Ascending aorta (tissue), 2 donors: ENCODE measurements at places on chromosomes 13 and 19. TPM values are rescaled to one million over a fixed set of nuclear protein-coding genes. Genes with fewer than 3 reads are reported as not detected.

DNA sequence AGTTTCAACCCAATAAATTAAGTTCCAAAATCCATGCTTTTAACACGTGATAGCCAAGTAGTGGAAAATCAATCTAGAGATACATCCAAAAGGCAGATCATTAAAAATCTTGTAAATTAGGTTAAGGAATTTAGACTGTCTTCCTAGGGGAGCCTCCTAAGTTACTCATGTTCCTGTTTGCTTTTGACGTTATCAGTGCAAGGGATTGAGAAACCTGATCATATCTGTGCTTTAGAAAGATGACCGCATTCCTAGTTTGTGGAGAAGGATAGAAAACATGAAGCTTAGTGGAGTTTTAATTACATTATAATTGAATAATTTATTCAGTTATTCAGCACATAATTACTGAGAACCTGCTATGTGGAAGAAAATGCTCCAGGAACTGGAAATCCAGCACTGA is 251.0 kb upstream of the ARGLU1 start:
- H3K27me3 ChIP-seq: no peaks in the 10 kb centered on the region
- H3K36me3 ChIP-seq: no peaks in the 10 kb centered on the region
- no peaks in the 10 kb centered on the region for H3K4me1 ChIP-seq
- no peak overlapping the region for H3K27ac ChIP-seq
- H3K4me3 ChIP-seq: no peak overlapping the region

GRCh38 chr19:55465460-55466240 is 1.1 kb upstream of the C19orf85 start:
- H3K4me1 ChIP-seq: peaks cover 7% of the 10 kb centered on the region
- no peaks in the 10 kb centered on the region for H3K27me3 ChIP-seq
- H3K36me3 ChIP-seq: no peaks in the 10 kb centered on the region
- no peak overlapping the region for H3K27ac ChIP-seq
- no peak overlapping the region for H3K4me3 ChIP-seq

- no peaks in the 10 kb centered on the region for H3K27me3 ChIP-seq
- H3K36me3 ChIP-seq: no peaks in the 10 kb centered on the region
- DNase-seq: no peak
- H3K4me1 ChIP-seq: no peaks in the 10 kb centered on the region
- no peak overlapping the region for H3K27ac ChIP-seq
These were observed 435.6 kb downstream of the PCDH9 start for GRCh38 chr13:66794340-66795031.

DNA sequence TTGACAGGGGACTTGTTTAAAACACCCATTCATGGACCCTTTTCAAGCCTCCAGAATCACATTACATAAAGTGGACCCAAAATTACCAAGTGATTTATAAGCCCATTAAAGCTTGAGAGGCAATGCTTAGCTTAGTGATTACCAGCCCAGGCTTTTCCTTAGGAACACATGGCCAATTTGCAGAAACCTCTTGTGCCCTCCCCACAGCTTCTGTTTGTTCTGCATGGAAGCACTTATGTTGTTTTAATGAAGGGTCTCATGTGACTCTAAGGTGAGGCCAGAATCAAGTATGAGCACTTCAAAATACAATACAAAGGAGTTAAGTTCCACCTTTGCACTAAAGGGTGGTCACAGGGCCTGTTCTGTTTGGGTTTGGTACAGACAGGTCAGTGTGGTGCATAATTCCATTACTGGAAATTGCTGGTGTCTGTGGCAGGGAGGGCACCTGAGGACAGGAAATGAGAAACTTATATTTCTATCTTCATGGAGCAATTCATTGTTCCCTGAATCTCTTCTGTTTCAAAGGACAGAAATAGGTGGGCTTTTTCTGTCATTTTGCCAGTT is 15.3 kb downstream of the ZNF486 start:
- no peaks in the 10 kb centered on the region for H3K4me1 ChIP-seq
- no peaks in the 10 kb centered on the region for H3K36me3 ChIP-seq
- no peak overlapping the region for H3K27ac ChIP-seq
- no peaks in the 10 kb centered on the region for H3K27me3 ChIP-seq

DNA sequence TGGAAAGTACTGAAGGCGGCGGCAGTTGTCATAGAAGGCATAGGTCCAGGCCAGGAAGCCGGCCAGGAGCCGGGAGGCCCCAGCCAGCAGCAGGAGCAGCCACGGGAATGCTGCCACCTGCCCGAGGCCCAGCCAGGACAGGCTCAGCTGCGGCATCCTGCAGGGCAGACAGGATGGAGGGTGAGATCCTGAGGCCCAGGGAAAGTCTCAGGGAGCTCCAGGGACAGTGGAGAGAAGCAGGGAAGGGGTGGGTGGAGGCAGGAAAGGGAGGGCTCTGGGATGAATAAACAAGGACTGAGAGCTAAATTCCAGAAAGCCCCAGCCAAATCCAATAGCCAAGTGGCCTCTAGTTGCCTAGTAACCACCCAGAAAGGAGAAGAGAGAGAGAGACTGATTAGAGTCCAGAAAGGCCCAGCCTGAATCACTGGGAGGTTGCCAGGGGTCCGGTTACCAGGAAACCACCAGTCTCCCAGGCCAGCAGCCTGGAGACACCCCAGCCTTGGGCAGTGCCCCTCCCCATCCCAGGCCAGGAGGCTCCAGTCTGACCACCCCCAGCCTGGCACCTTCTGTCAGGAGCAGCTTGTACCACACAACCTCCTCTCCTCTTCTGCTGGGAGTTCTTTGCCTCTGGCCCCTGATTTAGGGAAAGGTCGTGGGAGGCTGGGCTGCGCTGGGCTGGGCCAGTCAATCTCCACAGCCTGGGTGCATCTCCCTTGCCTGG is 7.5 kb upstream of the OR10H5 start:
- H3K27ac ChIP-seq: peak overlapping the region; percentile 84
- H3K4me1 ChIP-seq: peaks cover 5% of the 10 kb centered on the region
- DNase-seq: no peak
- no peaks in the 10 kb centered on the region for H3K36me3 ChIP-seq
- no peak overlapping the region for H3K4me3 ChIP-seq
- H3K27me3 ChIP-seq: no peaks in the 10 kb centered on the region

- peaks cover 4% of the 10 kb centered on the region for H3K4me1 ChIP-seq
- no peaks in the 10 kb centered on the region for H3K27me3 ChIP-seq
- H3K36me3 ChIP-seq: no peaks in the 10 kb centered on the region
- no peak for DNase-seq
- H3K27ac ChIP-seq: no peak overlapping the region
These were observed 2.4 kb downstream of the DZIP1 start for GRCh38 chr13:95642028-95642621.

- H3K4me3 ChIP-seq: no peak overlapping the region
- H3K4me1 ChIP-seq: no peaks in the 10 kb centered on the region
- H3K36me3 ChIP-seq: no peaks in the 10 kb centered on the region
- H3K27me3 ChIP-seq: no peaks in the 10 kb centered on the region
- no peak for DNase-seq
These were observed 224.4 kb downstream of the TM9SF2 start for GRCh38 chr13:99725644-99726043.

- H3K4me3 ChIP-seq: no peak overlapping the region
- no peak overlapping the region for H3K27ac ChIP-seq
- no peaks in the 10 kb centered on the region for H3K27me3 ChIP-seq
- DNase-seq: no peak
- H3K4me1 ChIP-seq: no peaks in the 10 kb centered on the region
These were observed 6.0 kb downstream of the SMARCA4 start for GRCh38 chr19:10966809-10967208.

The FAAP24 gene
- total RNA-seq: not detected

- no peak overlapping the region for H3K27ac ChIP-seq
- H3K4me3 ChIP-seq: no peak overlapping the region
- H3K27me3 ChIP-seq: no peaks in the 10 kb centered on the region
These were observed 38.4 kb downstream of the PCDH8 start for GRCh38 chr13:52810011-52810410.

- peak; percentile 31 for DNase-seq
- peaks cover 19% of the 10 kb centered on the region for H3K27me3 ChIP-seq
- H3K4me1 ChIP-seq: no peaks in the 10 kb centered on the region
- H3K4me3 ChIP-seq: no peak overlapping the region
These were observed 5.0 kb upstream of the CDX2 start for GRCh38 chr13:27973961-27974662.

The ZNF491 gene
- total RNA-seq: not detected

- H3K27ac ChIP-seq: no peak overlapping the region
- H3K4me1 ChIP-seq: no peaks in the 10 kb centered on the region
- H3K4me3 ChIP-seq: no peak overlapping the region
- H3K36me3 ChIP-seq: no peaks in the 10 kb centered on the region
These were observed 1169.7 kb downstream of the DIAPH3 start for GRCh38 chr13:58994077-58994476.

GRCh38 chr19:10812902-10813404 is 23.1 kb downstream of the TMED1 start:
- H3K27ac ChIP-seq: peak overlapping the region; percentile 54
- H3K4me3 ChIP-seq: no peak overlapping the region
- DNase-seq: peak; percentile 89
- H3K4me1 ChIP-seq: peaks cover 4% of the 10 kb centered on the region
- no peaks in the 10 kb centered on the region for H3K27me3 ChIP-seq

The EBPL gene
- 18.3 TPM for total RNA-seq

The PLPP2 gene
- 55.3 TPM for total RNA-seq

GRCh38 chr19:14400951-14401431 is 18.1 kb downstream of the DDX39A start:
- H3K36me3 ChIP-seq: peaks cover 93% of the 10 kb centered on the region
- peak overlapping the region; percentile 27 for H3K27ac ChIP-seq
- no peak for DNase-seq
- no peak overlapping the region for H3K4me3 ChIP-seq

DNA sequence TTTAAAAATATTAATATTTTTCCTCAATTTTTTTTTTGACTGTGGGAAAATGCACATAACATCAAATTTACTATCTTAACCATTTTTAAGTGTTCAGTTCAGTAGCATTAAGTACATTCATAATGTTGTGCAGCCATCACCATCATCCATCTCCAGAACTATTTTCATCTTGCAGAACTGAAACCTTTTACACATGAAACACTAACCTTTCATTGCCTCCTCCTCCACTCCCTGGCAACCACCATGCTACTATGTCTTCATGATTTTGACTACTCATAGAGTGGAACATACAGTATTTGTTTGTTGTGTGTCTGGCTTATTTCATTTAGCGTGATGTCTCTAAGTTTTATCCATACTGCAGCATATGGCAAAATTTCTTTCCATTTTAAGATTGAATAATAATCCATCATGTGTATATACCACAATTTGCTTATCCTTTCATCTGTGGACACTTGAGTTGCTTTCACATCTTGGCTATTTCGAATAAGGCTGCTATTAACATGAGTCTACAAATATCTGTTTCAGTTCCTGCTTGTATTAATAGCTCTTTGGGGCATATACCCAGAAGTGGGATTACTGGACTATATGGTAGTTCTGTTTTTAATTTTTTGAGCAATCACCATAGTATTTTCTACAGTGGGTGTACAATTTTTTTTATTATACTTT is 376.4 kb downstream of the MTUS2 start:
- no peak for DNase-seq
- H3K36me3 ChIP-seq: no peaks in the 10 kb centered on the region
- no peak overlapping the region for H3K27ac ChIP-seq

DNA sequence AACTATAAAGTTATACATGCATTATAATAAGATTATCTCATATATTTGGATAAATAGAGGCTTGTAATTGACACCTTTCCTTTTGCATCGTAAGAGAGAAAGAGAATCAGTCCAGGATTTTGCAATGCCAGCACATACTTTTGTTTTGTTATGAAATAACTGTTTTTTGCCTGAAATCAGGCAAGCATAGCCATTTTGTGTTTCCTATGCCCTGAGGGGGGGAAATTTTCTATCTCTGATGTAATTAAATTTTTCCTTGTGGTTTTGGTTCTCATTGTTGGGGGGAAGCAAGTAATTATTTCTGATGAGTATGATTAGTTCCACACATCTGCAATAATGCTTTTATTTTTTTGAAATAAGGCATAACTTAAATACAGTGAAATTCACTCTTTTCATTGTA is 229.4 kb downstream of the NDFIP2 start:
- H3K4me3 ChIP-seq: no peak overlapping the region
- H3K27me3 ChIP-seq: no peaks in the 10 kb centered on the region
- no peak for DNase-seq

DNA sequence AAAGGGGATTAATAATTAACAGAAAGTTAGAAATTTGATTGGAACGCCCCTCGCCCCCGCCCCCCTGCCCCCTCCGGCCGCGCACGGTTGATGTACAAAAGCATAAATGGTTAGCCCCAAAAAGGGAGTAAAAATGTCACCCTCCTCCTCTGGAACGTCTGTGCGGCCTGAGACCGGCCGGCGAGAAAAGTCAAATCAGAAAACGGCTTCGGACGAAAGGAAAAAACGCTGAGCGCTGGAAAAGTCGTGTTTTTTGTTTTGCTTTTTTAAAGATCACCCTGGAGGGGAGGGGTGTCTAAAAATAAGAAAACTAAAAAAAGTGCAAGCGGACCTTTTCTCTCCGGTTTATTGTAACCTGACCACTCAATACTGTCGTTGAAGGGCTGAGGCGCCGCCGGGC is 13.2 kb downstream of the MEX3D start:
- no peaks in the 10 kb centered on the region for H3K27me3 ChIP-seq
- H3K4me1 ChIP-seq: no peaks in the 10 kb centered on the region
- peaks cover 5% of the 10 kb centered on the region for H3K36me3 ChIP-seq
- DNase-seq: no peak

GRCh38 chr13:69556540-69557196 is 551.0 kb upstream of the ATXN8OS start:
- no peaks in the 10 kb centered on the region for H3K4me1 ChIP-seq
- no peak overlapping the region for H3K27ac ChIP-seq
- DNase-seq: no peak
- H3K36me3 ChIP-seq: no peaks in the 10 kb centered on the region

The COL5A3 gene
- total RNA-seq: 13.6 TPM

- no peaks in the 10 kb centered on the region for H3K36me3 ChIP-seq
- DNase-seq: no peak
- no peaks in the 10 kb centered on the region for H3K4me1 ChIP-seq
- no peak overlapping the region for H3K27ac ChIP-seq
- no peaks in the 10 kb centered on the region for H3K27me3 ChIP-seq
These were observed 194.5 kb upstream of the RNF113B start for GRCh38 chr13:98371516-98372023.

- peaks cover 22% of the 10 kb centered on the region for H3K36me3 ChIP-seq
- H3K4me3 ChIP-seq: peak overlapping the region; percentile 71
- peak overlapping the region; percentile 95 for H3K27ac ChIP-seq
- no peaks in the 10 kb centered on the region for H3K27me3 ChIP-seq
These were observed 547 bp upstream of the INTS6 start for GRCh38 chr13:51453207-51453958.

DNA sequence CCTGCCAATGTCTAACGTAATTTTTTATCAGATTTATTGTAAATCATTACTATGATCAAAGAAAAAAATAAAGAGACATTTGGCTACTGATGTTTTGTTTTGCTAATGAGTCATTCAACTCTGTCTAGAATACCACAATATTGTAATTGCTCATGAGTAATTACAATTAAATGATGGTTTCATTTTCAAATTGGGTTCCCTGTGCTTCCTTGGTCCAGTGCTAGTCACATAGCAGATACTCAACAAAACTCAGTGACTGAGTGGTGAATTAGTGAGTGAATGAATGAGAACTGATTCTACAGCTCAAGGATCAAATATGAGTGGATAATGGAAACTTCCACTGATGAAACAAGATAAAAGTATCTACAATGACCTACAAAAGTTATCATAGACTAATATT is 304.7 kb downstream of the POU4F1 start:
- H3K36me3 ChIP-seq: no peaks in the 10 kb centered on the region
- H3K27me3 ChIP-seq: no peaks in the 10 kb centered on the region

The MBD3L3 gene
- total RNA-seq: not detected

The ACP7 gene
- not detected for total RNA-seq
